ENCODE measurements at places on chromosomes 6 and 20.

GRCh38 chr6:107636486-107636885 is 146.6 kb downstream of the SOBP start:
- no peak for DNase-seq

DNA sequence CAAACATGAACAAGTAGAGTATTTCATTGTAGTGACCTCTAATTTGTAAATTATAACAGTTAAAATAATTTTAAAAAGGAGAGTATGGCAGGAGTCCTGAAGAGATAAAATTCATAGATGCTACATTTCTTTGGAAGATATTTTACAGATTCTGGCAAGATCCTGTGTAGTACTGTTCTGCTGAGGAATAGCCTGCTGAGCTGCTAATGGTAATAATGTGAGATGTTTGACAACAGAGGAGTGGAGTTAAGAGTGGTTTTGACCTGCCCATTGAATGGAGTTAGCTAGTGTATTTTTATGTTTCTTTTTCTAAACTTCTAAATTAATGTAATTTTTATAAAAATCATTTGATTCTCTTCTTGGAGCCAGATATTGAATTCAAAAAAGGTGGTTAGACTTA is 11.8 kb downstream of the CLVS2 start:
- no peak for DNase-seq

DNA sequence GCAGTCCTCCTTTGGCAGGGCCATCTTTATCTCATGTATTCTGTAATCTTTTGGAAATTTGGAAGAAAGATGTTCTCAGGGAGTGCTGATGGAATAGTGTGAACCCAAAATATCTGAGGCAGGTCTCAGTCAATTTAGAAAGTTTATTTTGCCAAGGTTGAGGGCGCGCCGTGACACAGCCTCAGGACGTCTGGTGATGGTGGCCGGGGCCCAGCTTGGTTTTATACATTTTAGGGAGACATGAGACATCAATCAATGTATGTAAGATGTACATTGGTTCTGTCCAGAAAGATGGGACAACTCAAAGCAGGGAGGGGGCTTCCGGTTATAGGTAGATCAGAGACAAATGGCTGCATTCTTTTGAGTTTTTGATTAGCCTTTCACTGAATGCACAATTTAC is 89.8 kb downstream of the ERMARD start:
- DNase-seq: no peak

DNA sequence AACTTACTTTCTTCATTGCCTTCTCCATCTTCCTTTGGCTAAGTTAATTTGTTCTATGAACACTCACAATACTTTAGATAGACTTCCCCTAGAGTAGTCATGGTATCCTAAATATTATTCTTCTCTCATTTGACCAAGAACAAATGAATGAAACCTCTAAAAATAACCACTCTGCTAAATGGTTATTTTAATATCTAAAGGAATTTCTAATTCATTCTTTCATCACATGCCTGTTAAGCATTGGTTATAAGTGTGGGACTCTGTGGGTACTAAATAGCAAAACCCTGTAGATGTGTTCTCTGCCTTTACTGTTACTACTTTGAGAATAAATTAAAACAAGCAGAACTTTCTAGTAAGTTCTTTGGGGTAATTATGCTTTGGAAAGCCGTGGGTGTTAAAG is 138.9 kb downstream of the EYA4 start:
- no peak for DNase-seq

- DNase-seq: no peak
Measured at GRCh38 chr20:37567331-37567665, 39.6 kb upstream of the BLCAP start.

DNA sequence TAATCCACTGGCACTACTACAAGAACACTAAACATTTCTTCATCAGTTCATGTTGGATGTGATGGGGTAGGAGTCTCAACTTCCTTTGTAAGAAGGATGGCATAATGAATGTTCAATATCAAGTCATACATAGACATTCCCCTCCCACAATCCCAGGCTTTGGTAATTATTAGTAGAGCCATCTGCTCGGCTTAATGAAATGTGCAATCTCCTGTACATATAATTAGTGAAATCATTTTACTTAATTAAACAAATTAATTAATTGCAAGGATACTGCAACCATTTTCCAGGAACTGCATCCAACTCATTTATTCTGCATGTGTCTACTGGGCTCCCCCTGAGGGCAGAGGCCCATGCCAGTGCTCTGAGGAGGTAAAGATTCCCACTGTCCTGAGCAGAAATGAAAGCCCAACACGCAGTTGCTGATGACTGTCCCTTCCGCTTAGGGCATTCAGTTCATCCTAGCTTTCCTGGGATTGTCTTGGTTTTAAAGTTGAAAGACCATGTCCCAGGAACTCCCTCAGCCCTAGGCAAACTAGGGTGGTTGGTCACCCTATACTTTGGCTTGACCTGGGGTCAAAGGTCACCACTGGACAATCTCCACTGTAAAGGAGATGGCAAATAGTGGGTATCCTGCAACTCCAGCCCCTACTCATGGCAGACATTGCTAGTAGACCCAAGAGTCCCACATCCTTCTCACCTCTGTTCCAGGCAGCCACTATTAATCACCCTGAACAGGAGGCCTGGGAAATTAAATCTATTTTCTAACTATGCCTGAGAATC is 109.8 kb downstream of the TRERF1 start:
- DNase-seq: no peak

DNA sequence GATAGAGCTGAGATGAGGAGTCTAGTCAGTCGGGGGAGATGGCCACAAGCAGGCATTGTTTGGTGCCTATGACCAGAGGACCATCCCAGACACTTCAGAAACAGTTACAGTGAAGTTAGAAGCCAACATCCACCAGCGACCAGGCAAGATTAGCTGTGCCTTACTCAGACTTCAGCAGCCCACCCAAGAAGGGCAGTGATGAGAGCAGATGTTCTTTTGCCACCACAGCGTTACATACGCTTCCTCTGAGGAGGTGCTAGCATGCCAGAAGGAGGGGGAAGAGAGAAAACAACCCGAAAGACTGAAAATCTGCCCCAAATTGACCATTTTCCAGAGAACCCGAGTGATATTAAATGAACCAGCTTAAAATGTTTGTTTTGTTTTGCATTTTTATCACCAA is 186.8 kb downstream of the PRL start:
- DNase-seq: no peak
